ENCODE measurements at places on chromosomes 6 and 20. TPM values are rescaled to one million over a fixed set of nuclear protein-coding genes. Genes with fewer than 3 reads are reported as not detected.

GRCh38 chr20:53706466-53707370, 113.1 kb upstream of the ZNF217 start:
- peaks cover 26% of the 10 kb centered on the region for H3K4me1 ChIP-seq

The BPIFA1 gene
- total RNA-seq, result not detected

- no peaks in the 10 kb centered on the region for H3K27me3 ChIP-seq
- H3K27ac ChIP-seq, result no peak overlapping the region
- peaks cover 16% of the 10 kb centered on the region for H3K36me3 ChIP-seq
- peaks cover 3% of the 10 kb centered on the region for H3K4me1 ChIP-seq
- no peak overlapping the region for H3K4me3 ChIP-seq
- no peak for DNase-seq
These were observed 95.4 kb upstream of the TMEM181 start for GRCh38 chr6:158464483-158464882.

GRCh38 chr6:41247882-41248705, 19.9 kb downstream of the TREML4 start:
- peak; percentile 70 for DNase-seq
- H3K27me3 ChIP-seq, result no peaks in the 10 kb centered on the region
- H3K27ac ChIP-seq, result no peak overlapping the region
- H3K36me3 ChIP-seq, result no peaks in the 10 kb centered on the region
- H3K4me1 ChIP-seq, result no peaks in the 10 kb centered on the region

GRCh38 chr6:86969573-86969972, 32.2 kb downstream of the HTR1E start:
- no peaks in the 10 kb centered on the region for H3K36me3 ChIP-seq
- H3K27me3 ChIP-seq, result no peaks in the 10 kb centered on the region
- no peak overlapping the region for H3K4me3 ChIP-seq
- no peak overlapping the region for H3K27ac ChIP-seq

- H3K27ac ChIP-seq, result no peak overlapping the region
- H3K27me3 ChIP-seq, result peaks cover 99% of the 10 kb centered on the region
- no peaks in the 10 kb centered on the region for H3K36me3 ChIP-seq
- peaks cover 14% of the 10 kb centered on the region for H3K4me1 ChIP-seq
- no peak overlapping the region for H3K4me3 ChIP-seq
These were observed 43.0 kb upstream of the HLA-E start for GRCh38 chr6:30446259-30446658.

DNA sequence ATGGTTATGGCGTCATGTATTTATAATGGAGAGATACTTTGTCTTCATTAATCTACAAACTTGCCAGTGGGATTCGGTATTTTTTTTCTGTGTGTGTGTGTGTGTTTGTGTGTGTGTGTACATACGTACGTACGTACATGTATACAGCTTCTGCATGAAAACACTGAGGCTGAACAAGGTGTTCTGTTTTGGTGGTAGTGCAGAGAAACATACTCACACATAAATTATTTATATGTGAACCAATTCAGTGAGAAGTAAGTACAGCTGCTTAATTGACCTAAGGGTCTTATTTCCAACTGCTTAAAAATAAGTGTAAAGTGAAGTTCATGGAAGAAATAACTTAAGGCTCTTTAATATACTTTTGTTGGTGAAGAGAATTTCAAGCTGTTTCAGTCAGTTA, 234.2 kb downstream of the BCKDHB start:
- H3K4me1 ChIP-seq, result peaks cover 16% of the 10 kb centered on the region
- DNase-seq, result no peak
- no peak overlapping the region for H3K27ac ChIP-seq
- H3K4me3 ChIP-seq, result no peak overlapping the region
- H3K27me3 ChIP-seq, result no peaks in the 10 kb centered on the region

The TP53TG5 gene
- total RNA-seq, result not detected

DNA sequence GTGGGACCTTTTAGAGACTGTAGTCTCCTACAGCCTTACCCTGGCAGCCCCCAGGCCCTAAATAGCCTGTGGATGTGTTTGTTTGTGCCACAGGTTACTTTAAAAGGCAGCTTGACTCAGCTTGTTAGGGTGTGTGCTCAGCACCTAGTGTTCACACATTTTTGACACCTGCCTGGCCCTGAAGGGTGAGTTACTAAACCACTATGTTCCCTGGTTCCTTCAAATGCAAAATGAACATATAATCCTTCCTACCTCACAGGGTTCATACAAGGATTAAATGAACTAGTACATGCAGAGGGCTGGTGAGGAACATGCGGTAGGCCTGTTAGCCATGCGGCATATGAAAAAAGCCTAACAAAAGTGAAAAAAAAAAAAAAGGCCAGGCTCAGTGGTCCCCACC, 14.9 kb upstream of the TFAP2C start:
- H3K4me3 ChIP-seq, result no peak overlapping the region
- no peak overlapping the region for H3K27ac ChIP-seq
- H3K36me3 ChIP-seq, result no peaks in the 10 kb centered on the region
- H3K27me3 ChIP-seq, result no peaks in the 10 kb centered on the region
- DNase-seq, result no peak
- H3K4me1 ChIP-seq, result no peaks in the 10 kb centered on the region

The GLP1R gene
- not detected for total RNA-seq
